M059J (cell line): ENCODE measurements at places on chromosomes 12 and 14. TPM values are rescaled to one million over a fixed set of nuclear protein-coding genes. Genes with fewer than 3 reads are reported as not detected.

OR6C68 gene
- total RNA-seq = not detected in 2 replicates

SRRM4 gene
- total RNA-seq = not detected in 2 replicates

TRHDE gene
- total RNA-seq = 9.1 and 9.5 TPM in 2 replicates

FOXG1 gene
- total RNA-seq = 10.6 and 16.7 TPM in 2 replicates

FZD10 gene
- total RNA-seq = not detected in 2 replicates

NELL2 gene
- 0.25 TPM in 1 of 2 replicates, not detected in the other for total RNA-seq

MLXIP gene
- total RNA-seq = 3.2 and 7.7 TPM in 2 replicates

OVCH1 gene
- total RNA-seq = not detected in 2 replicates

USP44 gene
- 0.02 TPM in 1 of 2 replicates, not detected in the other for total RNA-seq

KRT6C gene
- not detected in 2 replicates for total RNA-seq

ANG gene
- 2.8 and 3.0 TPM in 2 replicates for total RNA-seq

CLECL1 gene
- total RNA-seq = not detected in 2 replicates

INSM2 gene
- total RNA-seq = not detected in 2 replicates

SDS gene
- 0.05 and 0.10 TPM in 2 replicates for total RNA-seq

GPR65 gene
- 0.05 TPM in 1 of 2 replicates, not detected in the other for total RNA-seq

ARHGAP9 gene
- 0.44 and 0.69 TPM in 2 replicates for total RNA-seq

PGAM5 gene
- 36.2 and 43.8 TPM in 2 replicates for total RNA-seq

CAPZA3 gene
- total RNA-seq = not detected in 2 replicates

EAPP gene
- 50.0 and 60.9 TPM in 2 replicates for total RNA-seq

CBLN3 gene
- 0.15 and 1.2 TPM in 2 replicates for total RNA-seq

SCN8A gene
- 2.7 and 6.4 TPM in 2 replicates for total RNA-seq

DHRS2 gene
- total RNA-seq = 11.9 and 16.8 TPM in 2 replicates

TMEM121 gene
- total RNA-seq = 1.9 and 5.4 TPM in 2 replicates

TAS2R19 gene
- total RNA-seq = 0.22 TPM in 1 of 2 replicates, not detected in the other

LRCOL1 gene
- not detected in 2 replicates for total RNA-seq

KRT78 gene
- 0.22 TPM in 1 of 2 replicates, not detected in the other for total RNA-seq

VIPAS39 gene
- total RNA-seq = 19.4 and 21.3 TPM in 2 replicates

KCNMB4 gene
- total RNA-seq = 2.9 and 3.0 TPM in 2 replicates

RPS29 gene
- 3,253 and 9,545 TPM in 2 replicates for total RNA-seq

MUCL1 gene
- total RNA-seq = not detected in 2 replicates

LMNTD1 gene
- 0.32 and 2.2 TPM in 2 replicates for total RNA-seq

LALBA gene
- total RNA-seq = not detected in 2 replicates

NUAK1 gene
- 13.0 and 14.9 TPM in 2 replicates for total RNA-seq

HOXC13 gene
- 27.8 and 31.2 TPM in 2 replicates for total RNA-seq

CLEC1A gene
- 0.99 and 2.7 TPM in 2 replicates for total RNA-seq

EID3 gene
- 0.10 and 1.0 TPM in 2 replicates for total RNA-seq

RPS6KL1 gene
- total RNA-seq = not detected in 2 replicates

SUPT16H gene
- total RNA-seq = 76.9 and 115 TPM in 2 replicates

PLD4 gene
- not detected in 2 replicates for total RNA-seq

PAPOLA gene
- 56.7 and 62.4 TPM in 2 replicates for total RNA-seq

RNF212B gene
- total RNA-seq = not detected in 2 replicates

CPNE6 gene
- not detected in 2 replicates for total RNA-seq

C3AR1 gene
- 0.47 and 1.3 TPM in 2 replicates for total RNA-seq

LRRC43 gene
- total RNA-seq = not detected in 2 replicates

RNASE9 gene
- total RNA-seq = not detected in 2 replicates

CRY1 gene
- total RNA-seq = 16.1 and 16.2 TPM in 2 replicates

ART4 gene
- total RNA-seq = not detected in 2 replicates

TRIM9 gene
- 1.3 and 2.0 TPM in 2 replicates for total RNA-seq

CNOT2 gene
- 99.8 and 152 TPM in 2 replicates for total RNA-seq

TAS2R7 gene
- total RNA-seq = not detected in 2 replicates

CLEC9A gene
- 0.07 TPM in 1 of 2 replicates, not detected in the other for total RNA-seq

RGS6 gene
- total RNA-seq = not detected in 2 replicates
